ENCODE measurements at places on chromosomes 2 and 18. TPM values are rescaled to one million over a fixed set of nuclear protein-coding genes. Genes with fewer than 3 reads are reported as not detected.

GRCh38 chr2:173571887-173572680 is 217.4 kb downstream of the CDCA7 start:
- no peak overlapping the region for H3K4me3 ChIP-seq
- no peaks in the 10 kb centered on the region for H3K36me3 ChIP-seq
- H3K27me3 ChIP-seq = peaks cover 17% of the 10 kb centered on the region
- H3K4me1 ChIP-seq = peaks cover 4% of the 10 kb centered on the region

DNA sequence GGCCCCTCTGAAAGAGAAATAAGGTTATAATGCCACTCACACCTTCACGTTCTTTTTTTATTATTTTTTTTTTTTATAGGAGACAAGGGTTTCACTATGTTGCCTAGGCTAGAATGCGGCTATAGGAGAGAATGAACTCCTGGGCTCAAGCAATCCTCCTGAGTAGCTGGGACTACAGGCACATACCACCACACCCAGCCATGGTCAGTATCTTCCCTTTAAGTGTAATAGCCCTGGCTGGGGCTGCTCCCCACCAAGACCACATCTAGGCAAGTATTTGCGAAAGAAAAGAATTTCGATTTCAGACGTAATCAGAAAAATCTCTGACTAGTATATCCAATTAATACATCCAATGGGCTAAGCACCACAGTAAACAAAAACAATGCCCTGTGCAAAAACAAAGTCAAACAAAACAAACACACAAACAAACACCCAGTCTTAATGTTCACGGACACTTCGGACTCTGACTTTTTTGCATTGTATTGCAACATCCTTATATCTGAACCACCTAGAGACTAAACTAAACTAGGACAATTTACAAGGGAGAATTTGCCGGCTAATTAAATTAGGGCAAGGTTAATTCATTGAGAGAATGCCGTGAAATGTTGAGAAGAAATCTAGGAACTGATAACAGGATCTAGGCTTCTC is 49.6 kb upstream of the TLK1 start:
- peak overlapping the region; percentile 70 for H3K4me3 ChIP-seq
- no peak for DNase-seq
- H3K4me1 ChIP-seq = peaks cover 23% of the 10 kb centered on the region
- peak overlapping the region; percentile 95 for H3K27ac ChIP-seq
- no peaks in the 10 kb centered on the region for H3K27me3 ChIP-seq

GRCh38 chr18:21593540-21594257 is 6.8 kb downstream of the ESCO1 start:
- H3K4me3 ChIP-seq = no peak overlapping the region
- no peak for DNase-seq
- H3K27ac ChIP-seq = no peak overlapping the region
- H3K27me3 ChIP-seq = no peaks in the 10 kb centered on the region

DGUOK gene
- 77.7 TPM for total RNA-seq

KCNG2 gene
- total RNA-seq = not detected

DNA sequence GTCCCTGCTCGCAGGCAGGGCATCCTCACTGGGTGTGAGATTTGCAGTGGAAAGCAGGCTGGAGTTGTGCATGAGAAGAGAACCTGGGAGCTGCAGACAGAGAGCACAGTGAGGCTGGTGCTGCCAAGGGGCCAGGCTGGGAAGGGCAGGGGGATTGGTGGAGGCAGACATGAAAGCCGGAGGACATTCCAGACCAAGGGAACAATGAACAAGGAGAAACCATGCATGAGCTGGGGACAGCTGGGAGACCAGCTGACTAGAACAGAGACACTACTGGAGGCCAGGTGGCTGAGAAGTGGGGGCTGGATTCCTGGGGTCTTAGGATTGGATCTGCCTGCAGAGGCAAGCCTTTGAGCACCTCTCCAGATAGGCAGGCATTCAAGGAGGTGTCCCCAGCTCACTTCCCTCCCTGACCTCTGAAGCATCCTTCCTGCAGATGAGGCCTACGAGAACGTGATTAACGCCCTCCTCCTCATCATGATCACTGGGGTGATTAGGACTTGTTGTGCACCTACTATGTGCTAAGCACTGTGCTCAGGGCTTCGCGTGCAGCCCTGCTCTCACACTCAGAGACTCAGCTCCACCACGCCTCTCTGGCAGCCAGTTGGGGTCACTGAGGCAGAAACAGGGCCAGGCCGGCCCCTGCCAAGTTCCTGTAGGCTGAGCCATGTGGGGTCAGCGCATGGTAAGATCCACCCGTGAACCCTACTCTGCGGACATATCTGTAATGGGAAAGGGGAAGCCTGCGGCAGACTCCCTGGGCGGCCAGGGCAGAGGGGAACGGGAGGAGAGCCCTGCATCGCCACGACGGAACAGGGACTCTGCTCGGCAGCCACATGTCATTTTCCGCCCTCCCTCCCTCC is 74.8 kb upstream of the SLC66A3 start:
- peaks cover 9% of the 10 kb centered on the region for H3K27me3 ChIP-seq
- H3K36me3 ChIP-seq = no peaks in the 10 kb centered on the region
- H3K4me3 ChIP-seq = no peak overlapping the region

GRCh38 chr2:231617059-231617926 is 24.6 kb downstream of the TEX44 start:
- H3K36me3 ChIP-seq = no peaks in the 10 kb centered on the region
- DNase-seq = no peak
- H3K27me3 ChIP-seq = no peaks in the 10 kb centered on the region
